ENCODE measurements at places on chromosomes 6 and 20.

DNA sequence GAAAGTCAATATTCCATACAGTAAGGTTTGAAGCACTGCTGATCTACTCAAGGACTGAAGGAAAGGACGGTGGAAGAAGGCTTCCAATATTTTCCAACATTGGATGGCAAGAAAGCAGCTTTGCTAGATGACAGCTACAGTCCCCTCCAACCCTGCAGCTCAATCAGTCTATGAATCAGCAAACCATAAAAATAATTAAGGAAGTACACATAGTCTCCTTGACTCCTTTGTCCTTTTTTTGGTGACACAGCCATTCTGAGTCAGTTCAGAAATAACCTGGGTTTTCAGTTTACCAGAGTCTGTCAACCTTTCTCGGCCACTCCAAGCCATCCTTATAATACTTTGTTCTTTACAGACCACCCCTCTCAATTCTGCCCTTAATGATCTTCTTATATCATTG lies 232.5 kb downstream of the IBTK start:
- DNase-seq: no peak

DNA sequence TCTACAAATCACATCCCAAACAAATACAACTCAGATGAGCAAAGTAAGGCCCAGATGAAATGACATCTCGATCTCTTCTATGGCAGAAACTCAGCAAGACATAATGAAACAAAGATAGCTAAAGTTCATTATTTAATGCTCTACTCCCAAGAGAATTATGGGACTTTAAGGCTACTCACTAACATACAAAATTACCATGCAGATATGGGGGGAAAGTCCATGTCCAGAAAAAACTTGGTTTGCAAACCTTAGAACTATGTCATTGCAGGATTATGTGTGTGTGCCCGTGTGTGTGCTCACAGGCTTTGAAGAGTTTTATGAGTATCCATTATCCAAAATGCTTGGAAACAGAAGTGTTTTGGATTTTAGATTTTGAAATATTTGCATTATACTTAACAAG lies 34.0 kb downstream of the AKIRIN2 start:
- DNase-seq: no peak

DNA sequence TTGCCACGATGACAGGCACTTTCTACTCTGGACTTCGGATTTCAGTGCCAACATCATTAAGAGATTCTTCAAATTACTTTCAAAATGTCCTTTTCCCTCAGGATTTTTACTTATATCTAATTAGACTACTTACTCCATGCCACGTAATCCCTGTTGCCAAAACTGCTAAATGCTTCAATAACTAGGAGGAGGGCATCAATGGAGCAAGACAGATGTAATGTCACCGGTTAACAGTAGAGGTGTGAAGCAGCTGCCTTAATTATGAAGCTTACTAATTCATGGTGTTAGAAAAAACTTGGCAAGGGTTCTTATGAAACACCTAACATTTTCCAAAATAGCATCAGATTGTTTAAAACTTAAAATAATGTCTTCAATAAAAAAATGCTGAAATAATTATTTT lies 111.2 kb upstream of the SIM1 start:
- no peak for DNase-seq

DNA sequence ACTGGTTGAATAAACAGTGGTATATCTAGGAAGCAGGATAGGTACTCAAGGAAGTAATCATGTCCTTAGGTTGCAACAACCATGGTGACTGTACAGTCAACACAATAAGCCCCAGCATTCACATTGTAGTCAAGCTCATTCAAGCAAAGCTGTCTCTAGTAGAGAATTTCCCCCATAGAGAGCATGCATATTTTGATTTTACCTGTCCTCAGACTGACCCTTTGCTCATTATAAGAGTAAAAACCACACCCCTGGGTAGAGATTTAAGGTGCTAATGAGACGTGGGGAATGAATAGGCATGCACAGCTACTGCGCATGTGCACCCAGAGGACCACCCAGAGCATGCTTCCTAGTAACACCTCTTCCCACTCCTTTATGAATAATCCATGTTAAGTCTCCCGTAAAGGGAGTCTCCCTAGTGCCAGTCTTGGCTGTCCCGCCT lies 6.1 kb upstream of the RNF8 start:
- no peak for DNase-seq

DNA sequence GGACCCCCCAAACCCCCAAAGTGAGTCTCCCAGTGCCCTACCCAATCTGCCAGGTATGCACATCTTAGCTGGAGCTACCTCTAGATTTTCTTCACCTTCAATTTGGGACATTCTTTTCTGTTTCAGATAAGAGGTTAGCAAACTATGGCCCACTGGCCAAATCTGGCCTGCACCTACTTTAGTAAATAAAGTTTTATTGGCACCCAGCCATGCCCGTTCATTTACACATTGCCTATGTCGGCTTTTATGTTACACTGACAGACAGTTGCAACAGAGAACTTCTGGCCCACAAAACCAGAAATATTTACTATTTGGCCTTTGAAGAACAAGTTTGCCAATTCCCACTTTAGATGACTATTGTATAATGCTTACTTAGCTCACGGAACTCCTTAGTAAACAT lies 55.9 kb upstream of the STX16 start:
- DNase-seq: no peak

DNA sequence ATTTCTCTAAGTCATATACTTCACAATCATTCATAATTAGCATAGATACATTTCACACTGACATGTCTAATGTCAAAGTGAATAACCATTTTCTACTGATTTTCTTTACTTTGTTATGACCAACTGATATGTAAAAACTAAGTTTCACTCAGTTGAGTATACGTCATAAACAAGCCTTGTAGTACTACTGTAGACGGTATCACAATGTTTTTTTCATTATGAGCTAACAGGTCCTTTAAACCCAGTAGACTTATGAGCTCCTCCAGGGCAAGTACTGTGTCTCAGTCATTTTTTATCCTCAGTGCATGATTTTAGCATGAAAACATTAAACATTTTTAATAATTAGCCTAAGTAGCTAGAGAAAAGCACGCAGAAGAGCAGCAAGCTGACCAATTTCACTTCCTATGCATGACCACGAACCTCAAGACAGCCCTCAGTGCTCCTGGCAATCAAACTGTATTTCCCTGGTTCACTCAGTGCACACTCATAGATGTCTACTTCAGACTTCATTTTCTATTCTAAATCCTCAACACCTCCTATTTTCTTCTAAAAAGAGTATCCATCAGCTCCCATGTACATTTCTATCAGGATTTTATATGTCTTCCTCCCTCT lies 32.0 kb upstream of the TFAP2D start:
- no peak for DNase-seq

DNA sequence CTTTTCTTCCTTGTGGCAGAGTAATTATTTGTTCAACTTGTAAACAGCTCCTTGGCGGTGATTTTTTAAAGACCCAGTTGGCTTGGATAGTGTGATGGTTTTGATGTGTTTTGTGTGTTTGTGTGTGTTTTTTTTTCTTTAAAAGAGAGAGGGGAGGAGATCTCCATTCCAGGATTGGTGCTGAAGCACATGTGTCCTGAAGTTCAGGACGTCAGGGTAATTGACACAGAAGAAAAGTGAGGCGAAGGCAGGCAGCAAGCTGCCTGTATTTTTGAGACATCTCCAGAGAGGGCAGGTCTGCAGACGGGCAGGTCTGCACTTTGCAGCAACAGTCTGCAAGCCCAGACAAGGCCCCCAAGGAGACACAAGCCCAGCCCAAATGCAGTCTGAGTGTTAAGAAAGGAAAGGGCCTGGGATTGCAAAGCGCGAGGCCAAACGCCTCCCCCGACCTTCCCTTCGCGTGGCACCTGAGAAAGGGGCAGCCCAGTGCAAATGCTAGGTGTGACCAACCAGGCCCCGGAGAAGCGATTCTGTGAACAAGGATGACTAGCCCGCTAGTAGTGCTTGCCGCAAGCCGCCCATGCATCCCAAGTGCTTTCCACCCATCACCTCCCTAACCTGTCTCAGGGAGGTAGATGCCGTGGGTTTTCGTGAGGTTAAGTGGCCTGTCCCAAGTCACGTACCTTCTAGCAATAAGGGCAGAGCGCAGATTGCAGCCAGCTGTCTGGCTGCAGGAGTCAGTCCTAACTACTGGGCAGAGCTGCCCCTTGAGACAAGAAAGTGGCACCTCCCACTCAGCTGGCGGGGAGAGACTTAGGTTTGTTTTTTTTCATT lies 230.5 kb downstream of the ZMYND8 start:
- DNase-seq: no peak

GRCh38 chr6:38065734-38066305 lies 246.3 kb downstream of the ZFAND3 start:
- DNase-seq: no peak

- no peak for DNase-seq
Measured at GRCh38 chr20:49758781-49759180, 45.1 kb upstream of the B4GALT5 start.

DNA sequence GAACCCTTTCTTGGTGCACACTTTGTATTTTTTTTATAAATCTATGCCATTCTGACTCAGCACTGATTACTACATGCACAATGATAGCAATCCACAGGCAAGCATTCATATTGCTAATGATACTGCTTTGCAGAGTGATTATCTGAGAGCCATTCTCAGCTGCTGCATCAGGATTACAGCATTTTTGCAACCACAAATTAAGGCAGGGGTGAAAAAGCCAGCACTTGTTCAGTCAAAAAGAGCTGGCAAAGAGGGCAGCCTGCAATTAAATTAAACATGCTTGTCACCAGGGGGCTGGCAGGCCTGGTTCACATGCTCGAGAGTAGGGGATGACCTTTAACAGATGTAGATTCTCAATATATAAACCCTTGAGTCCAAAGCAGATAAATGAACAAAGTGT lies 40.7 kb upstream of the SLC17A4 start:
- no peak for DNase-seq

GRCh38 chr6:109051301-109052017 lies 43.2 kb downstream of the SESN1 start:
- no peak for DNase-seq

GRCh38 chr6:3723966-3724365 lies 27.5 kb downstream of the PXDC1 start:
- no peak for DNase-seq

- no peak for DNase-seq
Measured at GRCh38 chr6:28927846-28928245, 4.1 kb upstream of the TRIM27 start.

DNA sequence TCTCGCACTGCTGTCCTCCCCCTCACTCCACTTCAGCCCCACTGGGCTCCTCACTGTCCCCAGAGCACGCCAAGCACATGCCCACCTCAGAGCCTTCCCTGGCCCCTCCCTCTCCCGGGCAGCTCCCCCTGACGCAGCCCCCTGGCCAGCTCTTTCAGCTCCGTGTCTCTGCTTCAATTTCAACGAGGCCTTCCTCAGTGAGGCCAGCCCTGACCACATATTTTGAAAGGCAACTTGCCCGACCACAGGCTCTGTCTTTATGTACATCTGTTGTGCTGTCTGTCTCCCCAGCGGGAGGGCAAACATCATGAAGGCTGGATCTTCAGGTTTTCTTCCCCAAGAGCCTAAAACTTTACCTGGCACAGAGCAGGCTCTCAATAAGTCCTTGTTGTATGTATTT lies 44.6 kb downstream of the JPH2 start:
- DNase-seq: no peak

DNA sequence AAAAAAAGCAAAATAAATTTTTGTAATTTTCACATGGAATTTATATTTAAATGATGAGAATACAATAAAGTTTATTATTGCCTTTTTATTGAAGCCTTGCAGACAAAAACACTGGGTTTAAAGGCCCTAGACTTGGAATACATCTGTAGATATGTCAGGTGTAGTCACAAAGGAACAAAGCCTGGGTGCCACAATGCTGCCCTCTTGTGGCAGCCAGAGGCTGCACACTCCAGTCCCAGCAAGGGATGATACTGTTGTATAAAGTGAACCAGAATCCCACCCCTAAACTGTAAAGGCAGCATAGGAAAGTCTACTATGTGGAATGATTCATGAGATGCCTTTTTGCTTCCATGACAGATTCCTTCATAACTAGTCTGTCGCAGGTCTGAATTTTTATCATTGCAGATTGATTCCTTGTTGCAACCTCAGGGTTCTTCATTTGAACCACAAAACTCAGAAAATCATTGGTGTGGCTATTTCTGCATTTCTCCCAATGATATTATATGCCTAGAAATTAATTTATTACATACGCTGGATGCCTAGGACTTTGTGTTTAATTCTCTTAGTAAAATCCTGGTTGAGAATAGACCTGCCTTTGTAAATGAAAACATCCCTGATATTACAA lies 37.0 kb downstream of the MAK start:
- no peak for DNase-seq

- DNase-seq: no peak
Measured at GRCh38 chr6:18264219-18264922, at the start of gene DEK. DEK (minus strand) TSS chr6:18264530; CDS start chr6:18263987, 543 bp downstream.

DNA sequence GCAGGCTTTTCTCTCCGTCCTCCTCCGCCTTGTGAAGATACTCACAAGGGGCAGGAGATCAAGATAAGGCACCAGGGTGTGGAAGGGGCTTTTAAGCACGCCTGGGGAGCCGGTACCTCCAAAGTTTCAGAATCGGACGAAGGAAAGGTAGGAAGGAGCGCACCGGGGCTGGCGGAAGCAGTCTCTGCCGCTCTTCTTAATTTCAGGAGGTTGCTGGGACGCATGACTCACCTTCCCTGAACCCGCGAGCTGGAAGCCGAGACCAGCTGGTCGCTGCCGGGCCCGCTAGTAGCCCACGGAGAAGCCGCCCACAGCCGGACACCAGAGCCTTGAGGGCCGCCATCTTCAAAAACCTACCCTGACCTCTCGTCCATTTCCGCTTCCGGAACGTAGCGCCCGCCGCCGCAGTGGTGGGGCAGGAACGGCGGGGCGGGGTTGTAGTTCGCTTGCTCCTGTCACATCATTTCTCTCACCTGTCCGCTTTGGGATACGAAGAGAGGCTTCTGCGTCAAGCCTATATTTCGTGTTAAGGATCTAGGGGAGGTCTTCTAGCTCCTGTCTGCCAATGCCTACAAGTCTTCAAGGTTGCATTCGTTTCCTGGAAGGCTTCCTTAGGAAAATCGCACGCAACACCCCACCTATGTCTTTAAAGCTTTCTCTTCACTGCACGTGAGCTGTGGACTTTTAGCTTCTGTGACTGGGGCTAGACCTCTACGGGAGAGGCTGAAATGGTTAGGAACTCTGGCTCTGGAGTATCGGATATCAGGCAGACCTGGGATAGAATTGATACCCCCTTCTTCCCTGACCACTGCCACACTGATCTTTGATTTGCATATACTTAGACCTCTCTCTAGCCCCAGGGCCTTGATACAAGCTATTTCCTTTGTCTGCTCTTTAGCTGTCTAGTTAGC lies at the start of gene MRPS18A:
Gene MRPS18A (minus strand): TSS at position 355 of the 911 bp plus-strand sequence. CDS start 12 bp downstream, at position 343.
- no peak for DNase-seq

- DNase-seq: no peak
Measured at GRCh38 chr20:23241416-23241815, 109.2 kb upstream of the NXT1 start.

DNA sequence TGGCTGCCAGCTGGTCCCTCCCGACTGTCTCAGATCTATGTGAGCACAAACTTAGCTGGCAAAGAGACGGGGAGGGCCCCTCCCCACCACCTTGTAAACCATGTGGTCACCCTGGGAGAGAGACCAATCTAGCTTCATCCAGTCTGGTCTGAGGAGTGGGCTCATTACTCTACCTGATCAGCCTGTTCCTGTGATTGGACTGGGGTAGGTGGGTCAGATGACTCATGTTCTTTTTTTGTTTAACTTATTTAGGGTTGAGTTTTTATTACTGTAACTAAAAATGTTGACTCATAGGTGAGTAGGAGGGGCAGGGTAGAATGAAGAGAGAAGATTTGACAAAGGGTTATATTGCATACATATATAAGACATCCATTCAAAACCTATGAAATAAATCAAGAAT lies 4.7 kb downstream of the GSTA4 start:
- DNase-seq: no peak

Measured in esophagus squamous epithelium (tissue), 5 donors.